ENCODE measurements at places on chromosomes 12 and 14.
A peak's percentile ranks its signal among the peaks of the same experiment; 100 is the strongest.

- no peak for DNase-seq
Observed at GRCh38 chr12:111150360-111150759, 218.5 kb downstream of the PHETA1 start.

DNA sequence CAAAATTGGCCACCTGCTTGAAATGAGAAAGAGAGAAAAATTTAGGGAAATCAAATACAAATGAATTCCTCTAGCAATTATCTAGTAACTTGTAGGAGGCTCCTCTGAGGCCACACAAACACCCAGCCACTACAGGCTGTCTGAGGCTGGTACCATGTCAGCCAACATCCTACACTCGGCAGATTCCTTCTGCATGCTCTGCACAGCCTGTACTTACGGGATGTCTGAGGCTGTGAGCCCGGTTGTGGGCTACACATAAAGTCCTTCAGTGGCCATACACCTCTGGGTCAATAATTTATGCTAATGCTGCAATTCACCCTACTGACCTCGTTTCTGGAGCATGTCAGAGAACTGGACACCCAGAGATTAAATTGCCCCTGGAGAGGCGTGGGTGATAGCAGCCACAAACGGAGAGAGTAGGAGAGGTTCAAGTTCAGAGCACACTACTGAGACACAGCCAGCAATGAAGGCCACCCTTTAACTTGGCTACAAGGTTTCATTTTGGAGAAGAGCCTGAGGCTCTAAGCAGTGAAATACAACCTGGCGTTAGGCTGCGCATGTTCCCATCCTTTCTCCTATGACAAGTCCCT is 28.9 kb downstream of the WSCD2 start:
- DNase-seq: no peak

GRCh38 chr14:35262436-35262835 is 29.7 kb upstream of the PSMA6 start:
- no peak for DNase-seq

GRCh38 chr12:39771456-39771855 is 151.9 kb upstream of the ABCD2 start:
- peak; percentile 5 for DNase-seq

- no peak for DNase-seq
Observed at GRCh38 chr12:823028-823698, 70.8 kb downstream of the WNK1 start.

DNA sequence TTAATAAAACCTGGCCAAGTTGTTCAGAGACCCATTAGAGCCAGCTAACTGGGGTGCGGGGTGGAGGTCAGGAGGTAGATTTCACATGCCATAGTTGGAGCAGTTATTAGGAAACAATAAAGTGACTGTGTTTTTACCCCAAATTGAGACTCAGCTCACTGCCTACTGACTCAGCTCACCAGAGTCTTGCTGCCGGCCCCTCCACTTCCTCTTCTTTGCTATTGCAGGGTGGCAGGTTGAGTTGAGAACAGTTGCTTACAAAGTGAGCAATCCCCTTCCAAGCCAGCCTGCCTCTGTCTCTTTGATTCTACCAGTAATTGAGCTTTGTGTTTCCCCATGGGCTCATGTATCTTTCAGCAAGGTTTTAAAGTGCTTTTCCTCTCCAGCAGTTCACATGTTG is 12.9 kb downstream of the ST8SIA1 start:
- DNase-seq: no peak

DNA sequence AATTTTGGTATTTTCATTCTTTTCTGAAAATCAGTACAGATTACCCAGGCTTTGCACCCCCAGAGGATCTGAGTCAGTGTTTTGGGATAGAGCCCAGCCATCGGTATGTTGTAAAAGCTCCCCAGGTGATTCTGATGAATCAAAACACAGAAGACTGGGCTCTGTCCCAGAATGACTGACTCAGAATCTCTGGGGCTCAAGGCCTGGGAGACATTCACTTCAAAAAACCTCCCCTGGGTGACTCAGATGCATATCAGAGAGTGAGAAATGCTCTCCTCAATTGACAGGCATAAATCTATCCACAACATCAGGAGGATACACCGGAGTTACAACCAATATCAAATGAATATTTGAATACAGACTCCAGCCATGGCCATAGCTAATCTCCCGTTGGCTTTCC is 32.6 kb downstream of the SLC35F4 start:
- peak; percentile 88 for DNase-seq

DNA sequence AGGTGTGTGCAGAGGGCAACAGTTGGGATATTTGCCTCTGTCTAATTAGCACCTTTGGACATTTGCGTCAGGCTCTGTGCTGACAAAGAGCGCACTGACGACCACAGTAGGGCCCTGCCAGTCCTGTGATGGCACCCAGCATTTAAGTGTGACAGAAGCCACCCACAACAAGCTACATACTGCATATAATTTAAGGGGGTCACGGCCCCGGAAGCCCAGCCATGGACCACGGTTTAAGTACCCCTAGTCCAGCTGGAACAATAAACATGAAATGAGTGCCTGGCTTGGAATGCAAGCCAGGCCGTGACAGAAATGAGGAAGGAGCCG is 16.8 kb upstream of the DYNC1H1 start:
- no peak for DNase-seq

GRCh38 chr14:70073924-70074566 is 114.7 kb downstream of the SLC8A3 start:
- DNase-seq: peak; percentile 16

- no peak for DNase-seq
Observed at GRCh38 chr12:62533755-62534107, 67.1 kb downstream of the MON2 start.

DNA sequence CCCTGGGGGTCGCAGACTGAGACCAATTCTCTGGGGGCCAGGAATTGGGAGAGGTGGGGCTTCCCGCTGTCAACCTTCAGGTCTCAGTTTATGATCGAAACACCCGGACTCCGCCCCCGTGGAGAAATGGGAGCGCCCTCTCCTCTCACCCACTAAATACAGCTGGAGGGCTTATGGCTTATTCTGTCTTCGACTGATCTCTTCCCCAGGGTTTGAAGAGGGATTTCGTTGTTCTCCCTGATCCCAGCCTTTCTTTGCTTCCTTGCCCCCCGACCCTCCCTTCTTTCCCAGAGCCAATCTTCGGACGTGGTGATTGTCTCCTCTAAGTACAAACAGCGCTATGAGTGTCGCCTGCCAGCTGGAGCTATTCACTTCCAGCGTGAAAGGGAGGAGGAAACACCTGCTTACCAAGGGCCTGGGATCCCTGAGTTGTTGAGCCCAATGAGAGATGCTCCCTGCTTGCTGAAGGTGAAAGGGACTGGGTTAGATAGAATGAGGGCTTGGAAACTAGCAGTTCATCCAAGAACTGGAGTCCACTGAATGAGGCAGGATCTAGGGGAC is 607 bp downstream of the OS9 start:
- no peak for DNase-seq

- no peak for DNase-seq
Observed at GRCh38 chr12:3896356-3896755, 23.2 kb upstream of the PARP11 start.

- no peak for DNase-seq
Observed at GRCh38 chr14:87866116-87866515, 126.9 kb downstream of the GALC start.
